ENCODE measurements at places on chromosomes 2 and 18.

GRCh38 chr18:37265382-37265781 is 300.2 kb downstream of the CELF4 start:
- no peak for DNase-seq

GRCh38 chr2:30226144-30227032 is 4.9 kb upstream of the LBH start:
- DNase-seq: no peak

DNA sequence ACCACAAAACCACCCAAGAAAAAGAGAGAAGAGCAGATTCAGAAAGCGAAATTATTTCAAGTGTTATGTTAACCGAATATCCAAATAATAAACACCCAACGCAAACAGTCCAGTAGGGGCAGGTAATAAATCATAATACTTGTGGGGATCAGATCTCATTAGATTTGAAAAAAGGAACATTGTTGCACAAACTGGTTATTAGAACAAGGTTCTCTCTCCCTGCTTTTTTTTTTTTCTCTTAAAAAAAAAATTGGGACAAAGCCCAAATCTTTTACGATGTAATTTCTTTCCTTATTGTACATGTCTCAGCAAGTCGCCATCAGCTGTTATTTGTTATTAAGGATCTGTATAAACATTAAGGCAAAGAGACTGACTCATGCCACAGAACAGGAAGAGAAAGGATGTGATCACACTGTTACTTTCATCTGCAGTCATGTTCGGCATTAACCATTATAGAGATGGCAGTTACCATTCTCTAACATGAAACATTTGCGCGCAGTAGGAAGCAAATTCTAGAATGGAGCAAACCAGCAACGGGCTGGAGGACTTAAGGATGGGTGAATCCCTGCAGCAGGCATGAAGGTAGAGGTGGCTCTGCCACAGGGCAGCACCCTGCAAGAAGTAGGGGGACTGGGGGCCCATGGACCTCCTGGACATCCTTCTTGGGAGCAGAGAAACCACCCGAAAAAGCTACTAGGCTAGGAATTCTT is 42.0 kb downstream of the EPHA4 start:
- DNase-seq: peak; percentile 77

DNA sequence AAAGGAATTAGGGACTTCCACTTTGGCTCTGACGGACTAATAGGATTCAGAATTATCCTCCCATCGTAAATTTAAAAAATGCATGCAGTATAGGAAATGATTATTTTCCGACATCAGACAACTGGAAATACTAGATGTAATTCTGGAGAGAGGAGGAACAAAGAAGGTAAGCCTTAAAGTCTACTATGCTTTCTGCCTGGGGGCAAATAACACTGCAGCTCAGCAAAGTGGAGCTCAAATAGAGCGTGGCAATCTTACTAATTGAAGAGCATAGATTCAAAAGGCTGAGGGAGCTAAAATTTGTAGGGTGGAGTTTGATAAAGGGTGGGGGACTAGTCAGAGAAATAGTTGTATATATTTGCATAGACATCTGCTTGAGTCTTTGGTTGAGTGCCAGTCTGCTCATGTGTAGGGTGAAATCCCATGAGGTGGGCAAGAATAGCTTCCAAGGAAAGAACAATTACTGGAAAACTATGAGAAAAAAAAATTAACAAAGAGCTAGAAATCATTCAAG is 23.8 kb downstream of the COPS8 start:
- DNase-seq: no peak

DNA sequence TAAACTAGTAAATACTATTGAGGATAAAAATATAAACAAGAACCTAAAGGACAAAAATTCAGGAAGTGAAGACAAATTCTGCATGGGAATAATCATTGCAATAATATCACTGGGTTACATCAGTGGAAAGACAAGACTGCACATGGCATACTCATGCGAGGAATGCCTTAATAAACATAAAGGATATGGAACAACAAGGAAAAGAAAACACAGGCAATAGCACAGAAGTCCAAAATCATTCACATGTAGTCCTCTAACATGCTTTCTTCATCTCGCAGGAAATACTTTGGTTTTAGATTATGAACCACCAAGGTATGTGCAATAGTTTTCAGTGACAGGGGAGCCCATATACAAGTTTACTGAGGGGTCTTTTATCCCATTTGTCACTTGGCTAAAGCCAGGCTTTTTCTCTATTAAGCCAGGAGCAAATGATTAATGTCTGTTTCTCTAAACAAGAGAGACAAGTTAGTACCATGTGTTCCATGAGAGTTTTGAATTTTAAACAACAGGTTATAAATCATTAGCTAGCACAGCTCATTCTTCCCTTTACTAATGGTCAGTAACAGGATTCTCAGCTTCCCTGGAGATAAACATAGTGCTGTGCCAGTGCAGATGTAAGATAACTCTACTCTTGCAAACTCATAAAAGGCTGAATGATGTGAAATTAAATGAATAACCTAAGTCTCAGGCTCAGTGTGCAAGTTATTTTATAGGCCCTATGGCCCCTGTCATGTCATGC is 353.6 kb upstream of the FSIP2 start:
- no peak for DNase-seq

- no peak for DNase-seq
These were observed 618.8 kb upstream of the NRXN1 start for GRCh38 chr2:51650769-51651168.

- peak; percentile 72 for DNase-seq
These were observed 254.8 kb upstream of the DSEL start for GRCh38 chr18:67771271-67771670.

DNA sequence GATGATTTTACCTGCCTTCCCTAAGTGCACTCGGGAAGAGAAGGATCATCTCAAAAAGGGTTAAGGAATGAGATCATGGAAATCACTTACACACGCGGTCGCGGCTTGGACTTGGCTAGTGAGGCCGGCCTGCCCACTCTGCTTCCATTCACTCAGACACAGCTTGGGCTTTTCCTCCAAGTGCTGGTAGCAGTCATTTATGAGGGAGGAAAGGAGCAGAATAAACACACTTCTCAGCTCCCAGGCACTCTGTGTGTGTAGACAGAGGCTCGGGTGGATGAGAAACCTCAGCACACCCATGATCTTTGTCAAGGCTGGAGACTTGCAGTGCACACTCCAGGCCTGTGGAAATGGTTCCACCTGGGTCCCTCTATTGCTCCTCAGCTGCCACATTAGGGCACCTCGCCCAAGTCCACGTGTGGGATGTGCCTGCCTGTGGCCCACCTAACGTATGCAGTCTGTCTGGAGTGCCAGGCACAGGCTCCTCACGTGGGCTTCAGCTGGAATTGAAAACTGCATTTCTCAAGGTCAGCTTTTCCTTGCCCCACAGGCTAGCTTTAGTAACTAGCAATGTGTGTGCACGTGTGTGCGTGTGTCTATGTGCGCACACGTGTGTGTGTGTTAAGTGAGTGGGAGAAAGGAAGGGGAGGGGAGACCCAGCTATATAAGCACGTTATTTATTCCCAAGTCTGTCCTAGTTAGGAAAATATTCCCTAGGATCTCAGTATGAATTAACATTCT is 288.4 kb downstream of the SOX11 start:
- DNase-seq: no peak

DNA sequence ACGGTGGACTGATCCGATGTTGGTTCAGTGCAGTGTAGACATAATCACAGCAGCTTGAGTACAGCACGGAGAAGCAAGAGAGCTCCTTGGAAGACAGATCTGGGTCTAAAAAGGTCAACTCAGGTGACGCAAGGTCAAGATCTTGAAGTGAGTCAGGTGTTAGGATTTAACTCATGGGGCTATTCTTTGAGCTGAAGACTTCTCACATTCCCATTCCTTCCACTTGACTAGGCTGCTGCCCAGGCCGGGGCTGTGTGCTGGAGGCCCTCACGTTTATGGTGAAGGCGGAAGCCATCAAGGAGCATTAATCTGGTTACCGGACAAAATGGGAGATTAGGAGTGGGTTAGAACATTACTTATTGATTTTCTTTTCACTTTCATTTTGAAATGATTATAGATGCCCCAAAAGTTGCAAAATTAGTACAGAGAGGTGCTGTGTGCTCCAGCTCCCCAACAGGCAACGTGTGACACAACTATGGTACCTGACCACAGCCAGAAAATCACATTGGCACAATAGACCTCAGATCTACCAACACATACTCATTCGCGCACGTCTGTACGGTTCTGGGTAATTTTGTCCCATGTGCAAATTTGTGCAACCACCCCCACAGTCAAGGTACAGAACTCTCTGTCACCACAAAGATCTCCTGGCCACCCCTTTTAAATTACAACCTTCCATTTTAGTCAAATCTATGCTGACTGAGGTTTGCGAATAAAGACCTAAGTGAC is 77.6 kb upstream of the SEC11C start:
- DNase-seq: no peak

DNA sequence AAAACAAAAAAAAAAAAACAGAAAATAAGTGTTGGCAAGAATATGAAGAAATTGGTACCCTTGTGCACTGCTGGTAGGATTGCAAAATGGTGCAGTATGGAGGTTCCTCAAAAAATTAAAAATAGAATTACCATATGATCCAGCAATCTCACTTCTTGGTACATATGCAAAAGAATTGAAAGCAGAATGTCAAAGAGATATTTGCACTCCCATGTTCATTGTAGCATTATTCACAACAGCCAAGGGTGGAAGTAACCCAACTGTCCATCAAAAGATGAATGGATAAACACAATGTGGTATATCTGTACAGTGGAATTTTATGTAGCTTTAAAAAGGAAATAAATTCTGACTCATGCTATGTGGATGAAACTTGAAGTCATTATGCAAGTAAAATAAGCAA is 72.8 kb upstream of the POU3F3 start:
- DNase-seq: no peak

- no peak for DNase-seq
These were observed 140.6 kb upstream of the LGALSL start for GRCh38 chr2:64313398-64313723.

- no peak for DNase-seq
These were observed 22.0 kb downstream of the RHOB start for GRCh38 chr2:20468549-20469500.

GRCh38 chr2:37906131-37906530 is 19.0 kb upstream of the RMDN2 start:
- no peak for DNase-seq

- DNase-seq: no peak
These were observed 198.3 kb downstream of the LDLRAD4 start for GRCh38 chr18:13416848-13417247.

DNA sequence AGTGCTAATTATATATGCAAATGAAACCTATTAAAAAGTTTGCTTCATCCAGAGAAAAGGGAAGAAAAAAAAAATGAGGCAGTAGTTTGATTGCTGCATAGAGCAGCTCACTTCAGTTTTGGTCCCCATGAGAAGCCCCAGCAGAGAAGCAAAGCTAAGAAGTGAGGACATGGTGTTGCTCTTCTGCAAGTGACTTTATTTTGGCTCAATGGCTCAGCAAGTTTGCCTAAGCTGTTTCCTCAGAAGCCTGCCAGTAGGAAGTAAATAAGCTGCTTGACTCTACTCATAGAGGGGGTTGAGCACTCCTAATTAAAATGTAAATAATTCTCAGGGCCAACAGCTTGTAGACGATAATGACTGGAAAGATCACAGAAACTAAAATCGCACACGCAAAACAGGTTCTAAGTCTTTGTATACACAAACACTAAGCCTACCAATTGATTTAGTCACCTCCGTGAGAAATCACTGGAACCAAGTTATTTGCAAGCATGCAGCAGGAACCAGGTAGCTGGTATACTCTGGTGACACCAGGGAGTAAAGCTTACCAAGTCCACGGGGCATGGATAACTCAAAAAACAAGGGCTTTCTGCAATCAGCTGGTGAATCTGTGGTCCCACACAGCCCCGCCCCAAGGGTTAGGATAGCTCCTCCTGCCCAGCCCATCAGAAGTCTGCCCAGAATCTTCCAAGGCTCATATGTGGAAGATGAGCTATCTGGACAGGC is 39.7 kb upstream of the NABP1 start:
- peak; percentile 19 for DNase-seq

- DNase-seq: no peak
These were observed 24.9 kb downstream of the MYO7B start for GRCh38 chr2:127560201-127560930.

DNA sequence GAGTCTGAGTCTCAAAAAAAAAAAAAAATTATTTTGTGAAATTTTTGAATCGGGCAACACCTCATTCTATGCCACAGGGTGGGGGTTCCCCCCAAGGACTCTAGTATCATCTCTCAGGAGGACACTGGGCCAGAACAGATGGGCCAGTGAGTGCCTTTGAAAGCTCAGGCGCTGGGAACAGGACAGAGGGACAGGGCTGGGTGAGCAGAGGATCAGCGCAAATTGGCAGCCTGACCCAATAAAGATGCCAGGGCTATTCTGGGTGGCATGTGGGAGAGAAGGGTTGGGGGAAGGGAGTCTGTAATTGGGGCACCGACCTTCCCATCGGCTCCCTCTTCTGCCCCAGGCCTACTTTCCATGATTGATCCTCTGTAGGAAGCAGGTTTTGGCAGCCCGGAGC is 44.0 kb downstream of the KIF3C start:
- no peak for DNase-seq

DNA sequence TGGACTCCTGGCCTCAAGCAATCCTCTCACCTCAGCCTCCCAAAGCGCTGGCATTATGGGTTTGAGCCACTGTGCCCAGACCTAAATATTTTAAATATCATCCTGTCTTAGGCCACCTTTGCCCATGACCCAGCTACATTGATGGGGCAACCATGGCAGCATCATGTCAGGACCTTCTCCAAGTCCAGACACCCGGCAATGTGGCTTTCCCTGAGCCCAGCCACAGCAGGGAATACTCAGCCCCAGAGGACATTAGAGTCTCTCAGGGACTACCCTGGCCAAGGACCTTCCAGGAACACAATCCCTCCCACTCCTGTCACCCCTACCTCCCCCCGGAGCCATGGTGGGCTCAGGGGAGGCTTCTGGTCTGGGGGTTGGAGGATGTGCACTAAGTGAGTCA is 72.8 kb downstream of the SMAD7 start:
- no peak for DNase-seq

GRCh38 chr2:177264209-177264692 is 276 bp downstream of the NFE2L2 start:
- no peak for DNase-seq

DNA sequence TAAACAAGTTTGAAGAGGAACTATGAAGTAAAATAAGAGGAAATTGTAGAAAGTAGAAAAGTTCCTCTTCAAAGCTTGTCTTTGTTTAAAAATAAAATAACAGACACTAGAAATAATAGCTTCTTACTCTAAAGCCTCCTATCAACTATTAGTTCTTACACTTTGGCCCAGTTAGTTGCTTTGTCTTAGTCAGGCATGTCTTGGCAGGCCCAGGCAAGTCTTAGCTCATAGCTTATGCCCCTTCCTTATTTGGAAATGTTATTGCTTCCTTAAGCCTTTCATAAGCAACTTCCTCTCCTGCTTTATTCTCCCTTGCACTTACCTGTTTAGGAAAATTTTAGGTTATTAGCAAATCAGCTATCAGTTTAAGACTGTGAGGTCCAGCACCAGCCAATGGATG is 950.6 kb upstream of the LRATD1 start:
- no peak for DNase-seq

GRCh38 chr2:24409700-24410556 is 49.6 kb upstream of the ITSN2 start:
- DNase-seq: peak; percentile 65

- DNase-seq: no peak
These were observed 359.1 kb downstream of the MEIS1 start for GRCh38 chr2:66794070-66794469.

Data from EL (cell line).